ENCODE measurements at places on chromosomes 3 and 15. TPM values are rescaled to one million over a fixed set of nuclear protein-coding genes. Genes with fewer than 3 reads are reported as not detected.

CCR3 gene
- total RNA-seq = not detected

ZXDC gene
- 9.4 TPM for total RNA-seq

OXTR gene
- total RNA-seq = 10.1 TPM

SLC24A5 gene
- total RNA-seq = not detected

ATRIP gene
- total RNA-seq = 10.0 TPM

DLL4 gene
- total RNA-seq = 2.9 TPM

COL8A1 gene
- not detected for total RNA-seq

ARL14 gene
- total RNA-seq = 0.35 TPM

C15orf62 gene
- 0.03 TPM for total RNA-seq

UNC13C gene
- total RNA-seq = 0.01 TPM

CIB2 gene
- total RNA-seq = 28.1 TPM

GHSR gene
- total RNA-seq = not detected

CPLX3 gene
- total RNA-seq = not detected

SEMA5B gene
- 0.31 TPM for total RNA-seq

KLHL40 gene
- total RNA-seq = not detected
